ELF-1 (cell line): ENCODE measurements at places on chromosomes 5 and 9.

GRCh38 chr9:133035669-133036068 is 4.9 kb downstream of the GTF3C5 start:
- no peak for DNase-seq

GRCh38 chr5:39352951-39353350 is 11.3 kb downstream of the C9 start:
- no peak for DNase-seq

- no peak for DNase-seq
Observed at GRCh38 chr9:127529671-127530070, 78.4 kb downstream of the LRSAM1 start.

- no peak for DNase-seq
Observed at GRCh38 chr9:93173365-93174051, 10.4 kb upstream of the WNK2 start.

DNA sequence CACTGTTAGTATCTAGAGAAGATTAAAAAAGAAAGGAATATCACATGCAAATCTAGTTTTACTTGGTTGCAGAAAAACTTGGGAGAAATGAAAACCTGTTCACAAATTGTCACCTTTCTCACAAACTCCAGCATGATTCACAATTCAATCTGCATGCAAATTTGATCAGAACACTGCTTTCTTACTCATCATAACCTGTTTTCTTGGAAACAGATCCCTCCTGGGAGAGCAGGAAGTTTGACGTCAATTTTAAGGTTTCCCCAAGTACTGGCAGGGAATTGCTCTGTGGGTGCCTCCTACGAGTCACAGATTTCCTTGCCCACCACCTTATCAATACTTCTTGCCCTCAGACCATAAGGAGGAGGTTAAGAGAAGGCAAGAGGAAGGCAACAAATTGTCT is 30.2 kb upstream of the HTR4 start:
- DNase-seq: no peak

GRCh38 chr5:91225848-91226686 is 157.1 kb downstream of the ARRDC3 start:
- DNase-seq: peak; percentile 79

- DNase-seq: no peak
Observed at GRCh38 chr9:27499451-27499850, 24.6 kb upstream of the IFNK start.

- no peak for DNase-seq
Observed at GRCh38 chr9:35753466-35753865, 610 bp downstream of the MSMP start.

- no peak for DNase-seq
Observed at GRCh38 chr5:362978-363765, 41.7 kb downstream of the AHRR start.

- no peak for DNase-seq
Observed at GRCh38 chr5:3341446-3342240, 254.0 kb upstream of the IRX1 start.

- no peak for DNase-seq
Observed at GRCh38 chr5:172691886-172692285, 50.8 kb downstream of the NEURL1B start.

DNA sequence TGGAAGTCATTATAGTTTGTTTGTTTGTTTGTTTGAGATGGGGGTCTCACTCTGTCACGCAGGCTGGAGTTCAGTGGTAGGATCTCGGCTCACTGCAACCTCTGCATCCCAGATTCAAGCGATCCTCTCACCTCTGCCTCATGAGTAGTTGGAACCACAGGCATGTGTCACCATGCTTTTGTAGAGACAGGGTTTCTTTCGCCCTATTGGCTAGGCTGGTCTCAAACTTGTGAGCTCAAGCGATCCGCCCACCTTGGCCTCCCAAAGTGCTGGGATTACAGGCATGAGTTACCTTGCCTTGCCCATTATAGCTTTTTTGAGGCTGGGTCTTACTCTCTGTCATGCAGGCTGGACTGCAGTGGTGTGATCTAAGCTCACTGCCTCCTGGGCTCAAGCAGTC is 28.8 kb downstream of the NSD1 start:
- no peak for DNase-seq

DNA sequence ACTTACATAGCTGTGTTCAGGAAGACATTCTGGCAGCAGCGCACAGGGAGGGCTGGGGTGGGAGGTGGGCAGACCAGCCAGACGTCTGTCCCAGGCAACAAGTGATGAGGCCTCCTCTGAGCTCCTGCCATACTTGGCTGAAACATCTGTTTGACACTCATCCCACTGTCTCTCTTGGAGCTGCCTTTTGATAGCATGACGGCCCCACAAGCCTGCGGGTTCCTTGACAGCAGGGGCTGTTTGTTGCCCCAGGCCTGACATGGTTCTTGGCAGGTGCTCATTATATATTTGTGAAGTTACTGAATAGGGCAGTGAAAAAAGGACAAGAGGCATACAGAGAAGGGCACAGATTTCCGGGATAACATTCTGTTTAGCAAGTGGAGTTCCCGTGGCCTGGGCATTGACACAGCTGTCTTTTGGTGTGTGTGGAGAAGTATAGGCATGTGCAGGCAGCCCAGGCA is 22.2 kb upstream of the B4GALT1 start:
- peak; percentile 34 for DNase-seq

DNA sequence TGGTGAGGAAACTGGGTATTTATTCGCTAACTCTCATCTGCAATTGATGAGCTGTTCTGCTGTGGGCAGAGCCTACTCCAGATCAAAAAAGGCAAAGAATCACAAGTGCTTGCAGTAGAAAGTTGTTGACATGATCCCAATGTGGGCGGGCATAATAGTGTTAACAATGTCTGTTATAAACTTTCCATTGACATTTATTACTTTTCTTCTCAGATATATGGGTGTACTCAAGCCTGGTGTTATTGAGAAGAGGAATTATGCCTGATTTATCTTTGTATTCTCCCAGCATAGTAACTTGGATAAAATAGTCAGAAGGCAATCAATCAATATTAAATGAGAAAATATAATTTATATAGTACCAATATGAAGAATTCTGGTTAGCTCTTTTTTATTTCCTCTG is 47.8 kb downstream of the ZNF474 start:
- no peak for DNase-seq

DNA sequence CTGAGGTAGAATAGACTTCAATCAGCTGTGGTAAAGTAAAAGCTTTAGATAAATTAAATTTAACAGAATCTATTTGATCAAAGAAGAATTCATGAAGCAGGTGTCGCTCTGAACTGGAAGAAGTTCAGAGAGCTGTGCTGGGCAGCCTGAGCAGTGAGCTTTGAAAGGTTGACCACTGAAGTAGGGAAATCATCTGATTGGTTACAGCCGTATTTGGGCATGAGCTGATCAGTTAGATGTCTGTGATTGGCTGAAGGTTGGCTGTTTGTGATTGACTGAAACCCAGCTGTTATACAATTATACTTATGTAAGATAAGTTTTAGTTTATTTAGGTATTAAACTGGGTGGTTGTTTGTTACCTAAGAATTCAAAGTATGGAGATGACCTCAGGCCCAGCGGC is 1174.6 kb downstream of the CDH9 start:
- DNase-seq: no peak
